ENCODE measurements at places on chromosomes 1 and 21.
A peak's percentile ranks its signal among the peaks of the same experiment; 100 is the strongest.

GRCh38 chr21:26070822-26071425 lies 99.6 kb downstream of the APP start:
- no peaks in the 10 kb centered on the region for H3K27me3 ChIP-seq
- no peak overlapping the region for H3K27ac ChIP-seq
- H3K36me3 ChIP-seq, result no peaks in the 10 kb centered on the region
- peak overlapping the region; percentile 18 for H3K4me3 ChIP-seq

GRCh38 chr1:54356680-54357147 lies 49.5 kb downstream of the SSBP3 start:
- H3K27ac ChIP-seq, result no peak overlapping the region
- no peak for DNase-seq
- H3K4me3 ChIP-seq, result peak overlapping the region; percentile 18
- no peaks in the 10 kb centered on the region for H3K36me3 ChIP-seq

- no peak overlapping the region for H3K4me3 ChIP-seq
- H3K36me3 ChIP-seq, result no peaks in the 10 kb centered on the region
- peaks cover 50% of the 10 kb centered on the region for H3K27me3 ChIP-seq
- H3K27ac ChIP-seq, result no peak overlapping the region
- H3K4me1 ChIP-seq, result peaks cover 24% of the 10 kb centered on the region
Observed at GRCh38 chr1:17286646-17287045, 21.4 kb upstream of the PADI4 start.

DNA sequence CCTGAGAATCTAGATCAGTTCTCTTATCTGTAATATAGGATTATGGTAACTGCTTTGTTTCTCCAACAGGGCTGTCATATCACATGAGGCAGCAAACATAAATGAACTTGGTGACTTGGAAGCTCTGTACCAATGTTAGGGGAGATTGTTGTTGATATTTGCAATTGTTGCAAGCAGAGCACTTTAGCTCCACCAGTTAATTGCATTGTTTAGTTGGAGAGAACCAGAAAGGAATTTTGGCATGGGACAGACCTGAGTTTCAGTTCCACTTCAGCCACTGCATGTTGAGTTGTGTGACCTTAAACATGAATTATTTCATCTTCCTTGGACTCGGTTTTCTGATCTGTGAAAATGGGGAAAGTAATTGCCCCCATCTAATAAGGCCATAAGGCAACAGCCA lies 142.3 kb upstream of the JUN start:
- H3K27ac ChIP-seq, result no peak overlapping the region
- no peaks in the 10 kb centered on the region for H3K36me3 ChIP-seq
- no peak for DNase-seq
- H3K27me3 ChIP-seq, result no peaks in the 10 kb centered on the region

GRCh38 chr1:242554577-242554976 lies 30.1 kb upstream of the PLD5 start:
- H3K27ac ChIP-seq, result no peak overlapping the region
- no peak overlapping the region for H3K4me3 ChIP-seq
- H3K27me3 ChIP-seq, result no peaks in the 10 kb centered on the region
- DNase-seq, result no peak
- no peaks in the 10 kb centered on the region for H3K4me1 ChIP-seq
